ENCODE measurements at places on chromosomes 5 and 9.

GRCh38 chr5:158953929-158954534 is 145.7 kb downstream of the EBF1 start:
- DNase-seq, result no peak

DNA sequence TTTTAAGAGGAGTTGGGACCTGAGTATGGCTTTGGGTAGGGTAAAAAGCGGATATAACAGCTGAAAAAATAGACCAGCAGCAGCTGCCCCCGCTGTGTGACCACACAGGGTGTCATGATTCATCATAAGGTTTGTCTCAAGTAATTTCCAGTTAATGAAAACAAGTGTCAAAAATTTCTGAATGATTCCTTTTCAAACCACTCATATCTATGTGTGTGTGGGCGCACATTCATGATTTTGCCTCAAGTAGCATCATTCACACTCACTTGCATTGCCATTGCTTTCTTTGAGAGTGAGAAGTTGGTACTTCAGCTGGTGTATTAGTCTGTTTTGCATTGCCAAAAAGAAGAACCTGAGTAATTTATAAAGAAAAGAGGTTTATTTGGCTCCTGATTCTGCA is 12.1 kb upstream of the TNFAIP8 start:
- DNase-seq, result peak; percentile 46

GRCh38 chr5:72107901-72108201 is 576 bp downstream of the MAP1B start:
- DNase-seq, result no peak

DNA sequence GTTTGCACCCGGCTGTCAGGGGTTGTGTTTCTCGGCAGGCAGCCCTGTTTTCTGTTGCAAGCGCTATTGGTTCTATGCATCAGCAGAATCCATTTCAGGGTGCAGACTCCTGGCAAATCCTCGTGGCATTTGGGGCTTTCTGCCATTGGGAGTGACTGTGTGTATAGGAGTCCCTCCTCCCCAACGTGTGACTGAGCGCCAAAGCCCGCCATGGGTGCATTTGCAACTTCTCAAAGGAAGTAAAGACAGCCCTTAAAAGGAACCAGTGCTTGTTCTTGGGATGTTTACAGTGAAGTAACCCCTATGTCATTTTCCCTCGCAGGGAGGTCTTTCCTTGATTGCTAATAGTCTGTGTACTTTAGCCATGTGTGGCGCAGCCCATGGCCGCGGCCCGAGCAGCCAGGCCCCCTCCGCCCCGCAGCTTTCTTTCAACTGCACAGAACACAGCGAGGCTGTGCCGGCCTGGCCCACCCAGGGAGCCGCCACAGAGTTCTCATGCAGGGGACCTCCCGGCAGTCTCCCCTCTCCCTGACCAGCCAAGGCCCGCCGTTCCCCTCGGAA is 175.6 kb downstream of the HSD17B3 start:
- DNase-seq, result no peak

DNA sequence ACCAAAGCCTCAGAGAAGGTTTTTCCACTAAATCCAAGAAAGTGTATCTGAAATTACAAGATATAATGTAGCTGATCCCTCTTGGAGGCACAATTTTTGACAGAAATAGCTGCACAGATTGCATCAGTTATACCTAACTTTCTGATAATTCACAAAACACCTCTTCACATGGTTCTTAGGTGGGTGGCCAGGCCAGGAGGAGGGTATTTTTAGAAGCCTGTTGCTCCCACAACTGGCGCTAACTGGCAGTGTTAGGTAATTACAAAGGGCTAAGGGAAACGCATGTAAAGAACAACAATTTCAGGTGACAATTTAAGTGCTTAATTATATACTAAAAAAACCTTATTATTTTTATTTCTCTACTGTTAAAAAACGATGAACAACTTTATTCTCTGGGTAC is 247.9 kb downstream of the BNC2 start:
- no peak for DNase-seq

- no peak for DNase-seq
These were observed 204.4 kb upstream of the IER5L start for GRCh38 chr9:129382281-129383018.

DNA sequence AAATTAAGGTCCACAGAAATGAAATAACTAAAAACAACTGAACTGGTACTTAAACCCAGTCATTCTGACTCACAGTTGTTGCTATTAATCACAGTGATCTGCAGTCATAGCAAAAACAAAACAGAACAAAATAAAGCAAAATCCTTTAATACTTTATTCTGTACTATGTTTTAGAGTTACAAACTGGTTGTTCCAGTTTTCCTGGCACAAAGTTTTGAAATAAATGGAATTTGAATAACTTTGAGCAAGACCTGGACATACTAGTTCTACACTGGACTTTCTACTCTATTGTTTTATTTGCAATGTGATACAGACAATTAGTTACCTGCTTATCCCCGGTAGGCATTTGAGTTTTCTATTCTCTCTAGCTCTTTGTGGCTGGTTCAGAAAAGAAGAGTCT is 147.9 kb downstream of the DMRT2 start:
- no peak for DNase-seq

DNA sequence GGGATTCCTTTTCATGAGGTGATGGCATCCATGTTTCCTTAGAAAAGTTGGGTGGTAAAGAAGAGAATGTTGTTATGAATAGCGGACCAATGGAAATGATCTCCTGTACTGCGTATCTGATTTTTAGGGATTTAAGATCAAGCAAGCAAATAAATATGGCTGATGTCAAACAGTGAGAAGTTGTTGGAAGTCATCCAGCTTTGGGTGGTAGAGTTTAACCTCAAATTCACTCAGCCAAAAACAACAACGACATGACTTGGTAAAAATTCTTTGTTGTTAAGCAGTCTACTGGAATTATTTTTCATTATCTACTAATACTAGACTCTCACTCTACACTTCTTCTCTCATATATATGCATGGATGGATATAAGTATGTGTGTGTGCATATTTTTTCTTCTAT is 426.5 kb downstream of the CTNND2 start:
- DNase-seq, result no peak

- no peak for DNase-seq
These were observed 9.9 kb downstream of the HNRNPAB start for GRCh38 chr5:178214160-178214803.

DNA sequence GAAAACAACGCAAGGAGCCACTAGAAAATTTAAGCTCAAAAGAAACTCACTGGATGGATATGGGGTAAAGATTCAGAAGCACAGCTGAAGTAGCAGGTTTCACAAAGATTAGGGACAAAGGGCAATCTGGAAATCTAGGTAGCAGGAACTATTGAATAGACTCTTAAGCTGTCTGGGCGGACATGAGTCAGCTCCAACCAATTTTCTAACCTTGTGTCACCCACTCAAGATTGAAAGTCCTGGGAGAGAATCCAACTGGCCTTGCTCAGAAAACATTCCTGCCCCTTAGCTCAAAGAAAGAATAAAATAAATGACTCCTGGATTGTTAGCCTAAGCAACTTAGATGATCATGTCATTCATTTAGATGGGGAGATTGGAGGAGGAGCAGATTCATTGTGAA is 69.2 kb downstream of the STK32A start:
- DNase-seq, result no peak

GRCh38 chr5:126864042-126864688 is 87.2 kb downstream of the LMNB1 start:
- DNase-seq, result no peak

GRCh38 chr5:113581388-113581787 is 67.9 kb downstream of the YTHDC2 start:
- DNase-seq, result no peak

DNA sequence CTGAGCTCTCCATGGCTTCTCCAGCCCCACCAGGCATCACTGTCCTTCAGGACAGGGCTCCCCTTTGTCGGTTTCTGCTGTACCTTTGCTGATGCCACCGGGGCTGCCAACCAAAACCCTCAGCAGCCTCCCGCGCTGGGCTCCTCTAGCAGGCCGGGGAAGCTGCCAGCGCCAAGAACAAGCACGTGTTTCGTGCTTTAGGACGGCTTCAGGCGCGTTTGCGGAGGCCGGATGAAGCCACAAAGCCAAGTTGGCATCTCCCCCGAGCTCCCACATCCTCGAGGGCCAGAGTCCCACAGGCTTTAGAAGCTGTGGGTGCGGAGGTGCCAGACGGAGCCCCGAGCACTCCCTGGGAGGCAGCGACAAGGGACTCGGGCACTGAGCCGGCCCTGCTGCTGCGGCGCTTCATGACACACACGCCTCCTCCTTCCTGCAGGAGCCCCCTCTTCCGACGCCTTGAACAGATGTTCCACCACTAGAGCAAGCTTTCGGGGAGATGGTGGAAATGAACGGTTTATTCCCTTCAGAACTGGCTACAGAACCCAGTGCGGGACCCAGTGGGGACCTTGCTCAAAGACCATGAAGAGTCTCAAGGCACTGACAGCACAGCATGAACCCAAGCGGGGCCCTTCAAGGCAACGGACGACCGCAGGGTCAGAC is 36.7 kb downstream of the SARDH start:
- peak; percentile 55 for DNase-seq

DNA sequence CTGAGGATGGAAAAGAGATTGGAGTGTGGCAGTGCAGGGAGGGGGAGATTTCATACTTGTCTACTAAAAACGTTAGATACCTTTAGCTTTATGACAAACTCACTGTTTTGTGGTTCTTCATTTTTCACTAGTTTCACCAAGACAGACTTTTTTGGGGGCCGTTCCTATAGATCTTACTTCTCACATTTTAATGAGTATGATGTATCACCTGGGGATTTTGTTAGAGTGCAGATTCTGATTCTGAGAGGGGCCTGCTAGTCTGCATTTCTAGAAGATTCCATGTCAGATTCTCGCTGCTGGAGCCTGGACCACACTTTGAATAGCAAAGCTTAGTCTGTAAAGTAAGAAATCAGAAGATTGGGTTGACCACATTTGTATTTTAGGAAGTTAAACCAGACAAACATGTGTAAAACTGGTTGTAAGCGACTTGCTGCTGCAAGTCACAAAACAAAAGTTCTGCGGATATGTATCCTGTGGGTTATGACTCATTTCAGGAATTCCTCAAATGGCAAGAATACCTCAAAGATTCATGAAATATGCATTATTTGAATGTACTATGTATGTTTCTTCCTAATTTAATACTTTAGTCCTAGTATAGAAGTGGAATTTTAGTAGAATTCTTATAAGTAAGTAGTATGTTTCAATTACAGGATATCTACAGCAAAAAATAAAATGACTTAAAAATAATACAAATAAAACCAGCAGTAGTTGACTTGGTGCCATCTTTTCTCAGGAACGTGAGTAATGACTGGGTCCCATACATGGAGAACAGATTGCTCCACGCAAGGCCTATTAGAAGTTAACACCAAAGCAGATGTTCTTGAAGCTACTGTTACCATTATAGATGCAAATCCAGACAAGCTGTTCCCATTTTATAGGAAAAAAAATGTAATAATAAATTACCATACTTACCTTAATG is 27.8 kb downstream of the NFIL3 start:
- no peak for DNase-seq

- DNase-seq, result no peak
These were observed 518.2 kb downstream of the TLR4 start for GRCh38 chr9:118222375-118222774.

GRCh38 chr5:147743012-147743411 is 39.5 kb downstream of the JAKMIP2 start:
- no peak for DNase-seq

DNA sequence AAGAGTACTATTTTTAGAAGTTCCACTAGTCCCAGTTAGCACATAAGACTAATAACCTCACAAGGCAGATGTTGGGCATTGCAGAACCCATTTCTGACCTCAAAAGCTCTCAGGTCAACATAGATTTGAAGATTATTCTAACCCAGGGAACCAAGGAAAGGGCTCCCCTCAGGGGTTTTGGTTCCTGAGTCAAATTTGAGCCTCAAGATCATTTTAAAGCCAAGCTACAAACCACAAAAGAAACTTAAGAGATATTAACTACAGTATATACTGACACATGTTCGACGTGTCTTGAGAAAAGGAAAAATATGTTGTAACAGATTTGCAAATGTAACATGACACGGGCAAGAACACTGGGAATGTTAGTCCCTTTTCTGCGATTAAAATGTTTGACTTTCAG is 88.6 kb downstream of the GNAQ start:
- no peak for DNase-seq

DNA sequence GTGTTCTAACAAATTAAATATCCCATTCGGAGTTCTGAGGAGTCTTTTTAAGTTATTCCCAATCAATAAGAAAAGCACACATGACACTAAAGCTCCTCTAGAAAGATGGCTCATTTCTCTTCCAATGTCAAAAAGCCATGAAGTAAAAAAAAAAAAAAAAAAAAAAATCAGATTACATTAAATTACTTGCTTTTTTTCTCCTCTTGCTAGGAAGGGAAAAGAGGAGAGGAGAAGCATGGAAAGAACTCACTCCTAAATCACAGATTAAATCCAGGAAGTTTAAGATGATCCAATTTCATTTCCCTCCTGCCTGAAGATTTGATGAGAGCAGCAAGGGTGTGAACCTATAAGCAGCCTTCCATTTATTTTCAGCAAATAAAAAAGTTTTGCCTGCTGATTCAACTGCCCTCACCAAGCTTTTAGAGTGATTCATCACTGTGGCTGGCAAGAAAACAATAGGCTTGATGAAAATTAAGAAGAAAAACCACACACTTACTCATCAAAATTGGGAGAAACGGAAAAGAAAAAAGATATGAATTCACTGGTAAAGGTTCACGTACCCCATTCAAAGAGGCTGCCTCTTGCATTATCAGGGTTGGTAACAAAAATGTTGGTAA is 19.7 kb downstream of the MYO10 start:
- no peak for DNase-seq

GRCh38 chr9:35000535-35001284 is 11.2 kb downstream of the DNAJB5 start:
- no peak for DNase-seq

DNA sequence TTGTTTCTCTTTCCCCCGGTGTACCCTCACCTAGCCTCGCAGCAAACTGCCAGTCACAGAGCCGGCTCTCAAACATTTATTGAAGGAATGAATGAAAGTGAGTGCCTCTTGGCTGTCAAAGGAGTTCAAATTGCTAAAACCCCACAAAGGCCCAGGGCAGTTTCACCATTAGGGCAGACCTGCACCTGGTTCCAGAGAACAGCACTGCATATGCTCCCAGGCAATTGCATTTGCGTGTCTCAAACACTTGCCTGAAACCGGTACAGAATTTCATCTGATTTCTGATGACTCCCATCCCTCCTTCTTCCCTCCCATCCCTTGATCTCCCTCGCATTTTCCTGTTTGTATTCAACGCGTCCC is 165.6 kb upstream of the ZNF462 start:
- no peak for DNase-seq
